Hippocampal formation (tissue), 2 donors: ENCODE measurements at places on chromosomes 2 and 18.

GRCh38 chr2:70471129-70471528 lies 82.5 kb downstream of the TGFA start:
- DNase-seq: no peak

- DNase-seq: no peak
These were observed 11.5 kb downstream of the DDX1 start for GRCh38 chr2:15603044-15603765.

GRCh38 chr2:79849241-79849640 lies 336.4 kb downstream of the CTNNA2 start:
- no peak for DNase-seq

DNA sequence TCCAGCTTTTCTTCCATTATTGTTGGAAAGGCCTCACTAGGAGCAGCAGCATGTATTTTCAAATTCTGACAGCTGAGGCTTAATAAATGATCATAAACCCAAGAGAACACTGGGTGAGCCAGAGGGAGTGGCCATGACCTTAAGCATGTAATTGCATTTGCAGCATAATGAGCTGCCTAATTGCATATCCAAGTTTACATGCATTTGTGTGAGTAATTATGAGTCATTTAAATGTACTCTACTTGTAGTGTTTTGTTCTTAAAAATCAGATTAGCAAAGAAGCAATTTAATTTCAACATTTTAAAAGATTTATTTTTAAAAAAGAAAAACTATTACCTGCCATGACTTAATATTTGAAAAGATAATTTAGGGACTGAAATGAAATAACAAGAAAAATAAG lies 74.8 kb downstream of the NOL10 start:
- DNase-seq: no peak

DNA sequence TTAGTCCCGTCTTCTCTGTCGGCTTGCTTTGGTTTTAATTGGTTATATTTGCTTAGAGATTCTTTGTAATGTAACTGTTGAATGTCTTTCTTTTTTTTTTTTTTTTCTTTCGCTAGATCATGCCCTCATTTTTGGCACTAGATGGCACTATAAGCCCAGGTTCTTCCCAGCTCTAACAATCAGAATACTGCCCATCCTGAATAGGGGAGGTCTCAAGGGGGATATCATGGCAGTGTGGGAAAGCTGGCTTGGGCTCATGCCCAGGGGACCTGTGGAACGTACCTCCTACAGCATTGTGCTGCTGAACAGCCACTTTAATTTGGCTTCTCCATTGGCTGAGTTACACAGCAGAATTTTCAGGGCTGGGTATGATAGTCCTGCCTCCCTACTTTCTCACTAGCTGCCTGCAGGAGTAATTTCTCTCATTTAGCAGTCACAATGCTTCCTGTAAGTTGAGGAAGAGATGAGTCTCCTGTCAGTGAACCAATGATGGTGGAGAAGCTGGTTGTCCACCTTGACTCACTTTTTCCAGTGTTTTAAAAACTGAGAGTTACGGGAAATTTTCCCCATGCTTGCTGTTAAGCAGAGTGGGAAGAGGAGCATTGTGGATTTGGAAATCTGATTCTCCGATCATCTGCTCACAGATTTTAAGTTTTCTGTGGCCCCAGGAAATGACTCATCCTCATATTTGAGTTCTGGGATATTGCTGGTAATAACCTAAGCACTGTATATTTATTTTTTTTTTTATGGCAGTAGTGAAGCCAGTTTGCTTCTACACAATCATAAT lies 47.2 kb downstream of the RAD51AP2 start:
- no peak for DNase-seq

DNA sequence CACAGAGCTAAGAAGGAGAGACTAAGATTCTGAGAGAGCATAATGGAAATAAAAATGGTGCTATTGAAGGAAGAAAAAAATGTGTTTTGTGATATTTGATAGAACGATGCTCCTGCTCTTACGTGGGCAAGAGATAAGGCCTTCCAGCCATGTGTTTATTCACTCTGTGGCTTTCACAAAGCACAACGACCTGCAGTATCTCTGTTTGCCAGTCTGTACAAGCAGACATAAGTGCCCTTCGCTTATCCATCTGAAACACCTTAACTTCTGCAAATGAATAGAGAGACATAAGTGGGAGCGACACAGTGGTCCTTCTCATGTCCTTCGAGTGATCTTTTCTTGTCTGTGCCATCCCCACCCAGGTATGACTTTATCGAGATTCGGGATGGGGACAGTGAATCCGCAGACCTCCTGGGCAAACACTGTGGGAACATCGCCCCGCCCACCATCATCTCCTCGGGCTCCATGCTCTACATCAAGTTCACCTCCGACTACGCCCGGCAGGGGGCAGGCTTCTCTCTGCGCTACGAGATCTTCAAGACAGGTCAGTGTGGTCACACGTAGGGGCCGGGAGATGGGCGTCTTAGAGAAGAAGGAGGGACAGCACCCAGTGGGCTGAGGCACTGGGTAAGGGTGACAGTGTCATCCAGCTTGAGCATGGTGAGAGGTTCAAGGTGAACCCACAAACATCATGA lies 33.7 kb downstream of the NRP2 start:
- no peak for DNase-seq

DNA sequence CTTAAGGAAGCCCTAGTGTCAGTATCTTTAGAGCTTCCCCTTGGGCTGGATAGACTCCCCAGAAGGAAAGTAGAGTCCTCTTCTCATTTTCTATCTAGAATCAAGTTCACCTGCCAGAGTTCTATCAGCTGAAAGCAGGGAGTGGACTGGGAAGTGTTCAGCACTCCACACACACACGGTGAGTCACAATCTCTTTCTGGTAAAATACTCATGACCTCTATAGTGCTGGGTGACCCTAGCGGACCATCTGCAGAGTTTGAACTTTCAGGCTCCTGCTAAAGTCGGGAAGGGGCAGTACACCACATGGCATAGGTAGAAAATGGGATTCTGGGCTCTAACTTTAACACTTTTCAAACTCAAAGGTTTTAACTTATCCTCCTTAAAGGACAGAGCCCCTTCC lies 43.3 kb downstream of the SAP130 start:
- DNase-seq: no peak
